ENCODE measurements at places on chromosomes 2 and 18. TPM values are rescaled to one million over a fixed set of nuclear protein-coding genes. Genes with fewer than 3 reads are reported as not detected.

The ERICH2 gene
- not detected for total RNA-seq

The DSG4 gene
- not detected for total RNA-seq

The EPHA4 gene
- total RNA-seq, result 5.2 TPM

The PER2 gene
- 15.0 TPM for total RNA-seq

The PASK gene
- 67.6 TPM for total RNA-seq

DNA sequence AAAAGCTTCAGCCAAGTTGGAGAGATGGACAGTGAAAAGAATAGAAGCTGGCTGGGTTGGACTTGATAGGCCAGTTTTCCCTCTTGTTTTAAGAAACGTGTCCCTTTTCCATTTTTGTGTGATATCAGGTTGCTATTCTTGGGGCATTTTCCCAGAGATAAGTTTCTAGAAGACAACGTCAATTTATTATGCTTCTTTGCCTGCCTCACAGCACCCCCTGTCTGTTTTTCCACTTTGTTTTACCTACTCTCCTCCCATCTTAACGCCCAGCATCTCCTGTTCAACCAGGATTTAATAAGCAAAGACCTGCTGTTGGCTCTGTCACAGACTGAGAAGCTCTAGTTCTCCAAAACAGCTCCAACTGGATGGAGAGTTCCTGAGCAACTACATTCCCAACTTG, 317.8 kb upstream of the ZNF521 start:
- DNase-seq, result no peak

- no peak for DNase-seq
Observed at GRCh38 chr2:238589591-238590460, 163.1 kb downstream of the ASB1 start.

DNA sequence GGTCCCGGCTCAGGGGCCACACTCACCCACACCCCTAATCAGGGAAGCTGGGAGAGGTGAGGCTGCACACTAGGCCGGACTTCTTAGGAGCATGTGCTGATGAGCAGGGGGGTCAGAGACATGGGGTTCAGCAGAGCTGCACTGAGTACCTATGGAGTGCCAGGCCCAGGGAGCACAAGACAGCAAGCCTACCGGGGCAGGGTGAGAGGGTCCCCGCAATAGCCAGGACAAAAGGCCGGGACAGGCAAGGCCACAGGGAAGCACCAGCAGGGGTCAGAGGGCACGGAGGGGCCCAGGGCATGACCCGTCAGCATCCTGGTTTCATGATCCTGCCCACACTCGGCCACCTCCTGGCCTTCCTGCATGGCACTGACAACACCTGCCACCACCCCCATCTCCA, 73.5 kb downstream of the TNS1 start:
- DNase-seq, result no peak

DNA sequence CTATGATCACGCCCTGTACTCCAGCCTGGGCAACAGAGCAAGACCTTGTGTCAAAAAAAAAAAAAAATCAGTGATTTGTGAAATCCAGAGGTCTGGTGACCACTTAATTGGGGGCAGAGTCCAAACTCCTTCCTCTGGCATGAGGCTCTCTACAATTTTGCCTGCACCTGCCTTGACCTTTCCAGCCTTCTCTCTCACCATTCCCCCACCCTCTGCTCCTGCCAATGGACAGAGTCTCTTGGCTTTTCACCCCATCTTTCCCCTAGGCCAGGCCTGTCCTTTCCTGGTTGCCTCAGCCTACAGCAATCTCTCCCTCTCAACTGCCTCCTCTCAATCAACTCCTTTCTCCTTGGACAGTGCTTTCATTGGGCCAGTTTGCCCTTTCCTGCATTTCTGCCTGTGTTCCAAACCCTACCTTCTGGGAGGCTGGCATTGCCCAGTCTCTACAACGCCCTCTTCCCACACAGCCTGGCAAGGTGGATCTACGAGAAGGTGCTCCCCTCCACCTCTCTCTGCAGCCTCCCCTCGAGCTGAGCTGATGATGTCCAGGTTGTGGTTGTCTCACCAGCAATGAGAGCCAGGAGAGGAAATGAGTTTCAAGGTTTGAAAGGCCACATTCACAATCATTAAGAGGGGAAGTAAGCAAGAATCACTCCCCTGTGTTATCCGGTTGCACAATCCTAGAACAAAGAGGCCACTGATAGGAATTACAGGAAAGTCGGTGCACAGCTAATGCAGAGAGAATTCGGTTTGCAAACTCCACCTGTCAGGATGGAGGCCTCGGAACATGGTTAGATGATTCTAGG, 39.5 kb upstream of the NPAS2 start:
- DNase-seq, result no peak

DNA sequence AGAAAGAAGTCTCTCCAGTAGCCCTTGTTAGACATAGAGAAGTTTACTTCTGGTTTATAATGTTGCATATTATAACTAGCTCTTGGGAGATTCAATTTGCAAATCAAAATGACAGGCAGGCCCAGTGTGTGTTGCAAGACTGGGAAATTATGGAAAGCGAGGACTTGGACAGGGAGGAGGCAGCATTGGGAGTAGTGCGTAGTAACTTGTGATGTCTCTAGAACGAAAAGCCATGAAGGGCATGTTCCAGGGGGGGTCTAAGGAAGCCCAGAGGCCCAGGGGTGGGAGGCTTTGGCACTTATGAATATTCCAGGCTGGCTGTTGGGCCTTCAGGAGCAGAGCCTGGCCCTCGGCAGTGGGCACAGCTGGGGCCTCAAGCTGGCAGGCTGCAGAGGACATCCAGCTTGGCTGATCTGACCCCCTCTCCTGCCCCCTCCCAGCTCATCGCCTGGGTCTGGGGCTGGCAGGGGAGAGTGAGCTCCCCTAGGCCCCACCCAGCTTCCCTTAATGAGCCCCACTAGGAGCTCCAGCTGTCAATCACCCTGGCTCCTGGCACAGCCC, 55.3 kb upstream of the TCF7L1 start:
- no peak for DNase-seq

GRCh38 chr2:199485732-199486335, 28.1 kb upstream of the SATB2 start:
- DNase-seq, result no peak

GRCh38 chr2:166202778-166203177, 75.0 kb upstream of the SCN1A start:
- DNase-seq, result no peak

DNA sequence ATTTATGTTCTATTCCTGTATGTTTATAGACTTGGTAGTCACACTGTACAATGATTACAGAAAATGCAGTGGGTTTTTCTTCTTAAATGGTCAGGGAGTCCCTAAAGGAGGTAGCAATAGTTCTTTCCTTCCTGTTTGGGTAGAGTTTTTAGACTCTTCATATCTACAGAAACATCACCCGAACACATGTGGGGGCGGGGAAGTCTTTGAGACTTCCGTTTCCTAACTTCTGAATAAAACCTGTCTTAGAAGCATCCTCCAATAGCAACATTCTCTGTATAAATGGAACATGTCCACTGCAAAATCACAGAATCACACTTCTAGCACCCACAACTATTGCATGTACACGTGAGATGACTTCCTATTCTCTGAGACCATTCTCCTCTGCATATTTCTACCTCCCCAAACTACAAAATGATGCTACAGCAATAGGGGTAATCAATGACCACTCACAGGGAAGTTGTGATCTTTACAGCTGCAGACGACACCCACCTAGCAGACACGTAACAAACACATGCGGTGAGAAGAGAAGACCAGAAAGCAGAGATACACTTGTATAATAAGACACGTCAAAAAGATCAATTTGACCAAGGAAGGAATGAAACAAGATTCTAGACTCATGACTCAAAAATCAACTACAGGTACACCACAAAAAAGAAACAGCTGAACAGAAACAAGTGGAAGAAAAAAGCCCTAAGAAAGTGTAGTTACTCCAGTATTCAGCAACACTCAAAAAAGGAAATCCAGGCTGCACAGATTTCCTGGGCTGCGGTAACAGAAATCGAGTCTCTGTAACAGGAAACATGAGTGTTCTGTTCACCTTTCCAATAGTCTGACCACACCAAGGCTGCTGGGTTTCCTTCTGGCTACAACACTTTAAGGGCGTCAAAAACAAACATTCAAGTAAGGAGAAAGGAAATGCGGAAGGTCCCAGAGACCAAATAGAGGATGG, 120.4 kb downstream of the ZNF516 start:
- peak; percentile 57 for DNase-seq

GRCh38 chr18:37452682-37453385, 112.8 kb downstream of the CELF4 start:
- DNase-seq, result no peak

DNA sequence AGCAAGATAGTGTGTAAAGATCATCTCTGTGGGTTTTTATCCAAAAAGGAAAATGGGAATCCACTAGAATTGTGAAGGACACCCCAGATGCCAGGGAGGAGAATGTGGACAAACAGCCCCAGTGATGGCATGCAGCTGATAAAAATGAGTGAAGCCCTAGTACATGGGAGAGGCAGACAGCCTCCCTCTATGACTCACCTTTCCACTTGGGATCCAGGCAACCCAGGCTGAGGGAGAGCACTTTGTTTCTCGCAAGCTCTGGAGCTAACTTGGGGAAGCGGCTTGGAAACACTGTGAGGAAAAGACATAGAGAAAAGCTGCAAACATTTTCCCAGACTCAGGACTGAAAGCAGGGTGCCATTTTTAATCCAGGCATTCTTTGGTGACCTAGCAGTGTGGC, 5.3 kb upstream of the FLACC1 start:
- DNase-seq, result no peak

GRCh38 chr2:233413046-233413445, 58.8 kb downstream of the DGKD start:
- no peak for DNase-seq

All from activated naive CD4-positive, alpha-beta T cell treated with anti-CD3 and anti-CD28 coated beads, Interleukin-2, amount 50 U/mL, for 72 hours (primary cell).